A549 treated with CORT108297 at 1 μM for 4 hours (cell line): ENCODE measurements at places on chromosomes 16 and 17. TPM values are rescaled to one million over a fixed set of nuclear protein-coding genes. Genes with fewer than 3 reads are reported as not detected.

Gene KRT25
- total RNA-seq, result not detected in 5 replicates

Gene TSNAXIP1
- total RNA-seq, result 0.40 to 0.83 TPM (median 0.61 TPM) in 5 replicates

Gene GNG13
- total RNA-seq, result not detected in 5 replicates

Gene TPSAB1
- total RNA-seq, result 0.13 TPM in 1 of 5 replicates, not detected in the others

Gene MC1R
- total RNA-seq, result 5.2 to 8.1 TPM (median 7.6 TPM) in 5 replicates

Gene CCL13
- not detected in 5 replicates for total RNA-seq

Gene BFAR
- 87.6 to 109 TPM (median 94.2 TPM) in 5 replicates for total RNA-seq

Gene NEUROD2
- 0.05 TPM in 1 of 5 replicates, not detected in the others for total RNA-seq

Gene P2RX1
- total RNA-seq, result 0.05 to 0.07 TPM in 2 of 5 replicates, not detected in the others

Gene ACAP1
- total RNA-seq, result 0.48 to 5.1 TPM (median 4.2 TPM) in 5 replicates

Gene FAM171A2
- total RNA-seq, result 2.5 to 5.2 TPM (median 4.2 TPM) in 5 replicates

Gene CCL1
- not detected in 5 replicates for total RNA-seq

Gene DHRS7C
- total RNA-seq, result not detected in 5 replicates

Gene ANKS3
- total RNA-seq, result 20.5 to 28.5 TPM (median 27.7 TPM) in 5 replicates

Gene NPIPA3
- total RNA-seq, result 0.65 to 1.8 TPM (median 1.6 TPM) in 5 replicates

Gene WFIKKN1
- total RNA-seq, result 0.10 to 0.22 TPM (median 0.17 TPM) in 5 replicates

Gene TP53TG3B
- total RNA-seq, result 0.10 to 0.26 TPM (median 0.10 TPM) in 3 of 5 replicates, not detected in the others

Gene IL21R
- 0.03 TPM in 1 of 5 replicates, not detected in the others for total RNA-seq
